ENCODE measurements at places on chromosomes 3 and 15.

- no peak for DNase-seq
These were observed 39.6 kb upstream of the MAGEF1 start for GRCh38 chr3:184751204-184752040.

DNA sequence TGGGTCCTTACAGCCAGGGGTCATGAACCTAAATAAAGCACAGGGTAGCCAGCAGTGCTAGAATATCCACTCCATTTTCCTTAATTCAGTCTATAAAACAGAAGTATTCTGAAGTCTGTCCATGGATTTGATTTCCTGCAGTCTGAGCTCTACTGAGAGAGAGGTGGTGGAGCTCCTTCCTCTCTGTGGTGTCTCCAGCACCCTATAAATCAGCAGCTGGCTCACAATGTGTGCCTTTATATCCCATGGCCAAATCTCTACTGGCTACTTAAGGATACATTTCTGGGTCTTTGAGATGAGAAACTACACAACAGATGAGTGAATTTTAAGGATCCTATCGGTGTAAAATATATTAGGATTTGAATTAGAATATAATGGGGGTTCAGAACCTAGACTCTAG lies 339.9 kb upstream of the RBMS3 start:
- DNase-seq = peak; percentile 4

GRCh38 chr3:94071713-94072284 lies 8.9 kb downstream of the NSUN3 start:
- no peak for DNase-seq

DNA sequence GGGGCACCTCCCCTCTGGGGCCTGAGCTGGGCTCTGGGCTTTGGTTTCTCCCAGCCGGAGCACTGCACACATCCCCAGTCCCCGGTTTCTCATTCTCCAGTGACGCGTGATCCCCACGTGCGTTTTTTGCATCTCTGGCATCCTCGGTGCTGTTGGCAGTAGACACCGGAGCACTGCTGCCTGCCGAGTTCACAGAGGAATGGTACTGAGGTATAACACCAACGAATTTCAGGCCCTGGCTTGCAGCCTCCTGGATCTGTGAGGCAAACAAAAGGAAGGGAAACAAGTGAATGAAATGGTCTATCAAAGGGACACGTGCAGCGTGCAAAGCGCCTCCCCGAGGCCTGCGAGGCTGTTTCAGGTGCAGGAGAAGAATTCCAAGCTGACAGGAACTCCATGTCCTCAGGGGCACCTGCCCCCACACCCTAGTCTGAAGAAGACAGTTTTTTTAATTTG lies 112.9 kb downstream of the OXNAD1 start:
- DNase-seq = no peak

- DNase-seq = no peak
These were observed 483 bp downstream of the EHD4 start for GRCh38 chr15:41971895-41972252.

DNA sequence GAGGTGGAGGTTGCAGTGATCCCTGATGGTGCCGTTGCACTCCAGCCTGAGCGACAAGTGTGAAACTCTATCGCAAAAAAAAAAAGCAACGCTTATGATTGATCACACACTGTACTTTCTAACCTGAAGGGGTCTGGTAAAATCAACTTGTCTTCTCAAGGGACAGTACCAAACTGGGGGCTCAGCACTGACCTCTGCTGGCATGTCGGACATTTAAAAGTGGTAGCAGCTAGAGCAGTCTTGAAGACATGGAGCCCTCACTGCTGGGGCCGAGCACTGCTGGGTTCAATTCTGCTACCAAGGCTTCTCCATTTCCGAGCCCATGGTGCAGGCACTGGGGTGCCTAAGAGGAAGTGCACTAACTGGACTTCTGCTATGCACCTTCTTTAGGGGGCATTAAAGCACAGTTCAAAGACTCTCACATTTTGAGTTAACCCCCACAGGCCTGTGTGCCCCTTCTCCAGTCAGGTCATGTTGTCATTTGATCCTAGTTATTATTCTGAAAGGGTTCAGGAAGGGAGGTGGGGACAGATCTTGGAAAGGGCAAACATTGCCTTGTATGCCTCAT lies 26.4 kb upstream of the LAMP3 start:
- DNase-seq = peak; percentile 31

GRCh38 chr3:65669163-65669875 lies 369.4 kb downstream of the MAGI1 start:
- no peak for DNase-seq

DNA sequence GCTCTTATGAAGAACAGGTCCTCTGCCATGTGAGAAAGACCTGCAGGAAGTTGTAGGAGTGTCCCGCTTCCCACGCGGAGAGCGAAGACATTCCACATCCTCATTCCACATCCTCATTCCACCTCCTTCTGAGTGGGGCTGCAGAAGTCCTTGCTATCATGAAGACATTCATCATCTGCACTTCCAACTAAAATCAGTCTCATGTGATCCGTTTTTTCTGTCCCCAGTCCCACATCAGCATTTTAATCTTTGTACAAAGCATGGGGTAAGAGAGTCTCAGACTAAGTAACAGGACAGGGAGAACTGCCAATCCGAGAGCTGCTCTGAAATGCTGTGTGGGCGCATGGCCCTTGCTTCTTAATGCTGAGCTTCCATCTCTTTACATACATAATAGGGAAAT lies 227.2 kb downstream of the RSRC1 start:
- no peak for DNase-seq

GRCh38 chr15:48898032-48898431 lies 20.1 kb downstream of the EID1 start:
- no peak for DNase-seq

- DNase-seq = no peak
These were observed 293.0 kb downstream of the OXSM start for GRCh38 chr3:26082911-26083310.

DNA sequence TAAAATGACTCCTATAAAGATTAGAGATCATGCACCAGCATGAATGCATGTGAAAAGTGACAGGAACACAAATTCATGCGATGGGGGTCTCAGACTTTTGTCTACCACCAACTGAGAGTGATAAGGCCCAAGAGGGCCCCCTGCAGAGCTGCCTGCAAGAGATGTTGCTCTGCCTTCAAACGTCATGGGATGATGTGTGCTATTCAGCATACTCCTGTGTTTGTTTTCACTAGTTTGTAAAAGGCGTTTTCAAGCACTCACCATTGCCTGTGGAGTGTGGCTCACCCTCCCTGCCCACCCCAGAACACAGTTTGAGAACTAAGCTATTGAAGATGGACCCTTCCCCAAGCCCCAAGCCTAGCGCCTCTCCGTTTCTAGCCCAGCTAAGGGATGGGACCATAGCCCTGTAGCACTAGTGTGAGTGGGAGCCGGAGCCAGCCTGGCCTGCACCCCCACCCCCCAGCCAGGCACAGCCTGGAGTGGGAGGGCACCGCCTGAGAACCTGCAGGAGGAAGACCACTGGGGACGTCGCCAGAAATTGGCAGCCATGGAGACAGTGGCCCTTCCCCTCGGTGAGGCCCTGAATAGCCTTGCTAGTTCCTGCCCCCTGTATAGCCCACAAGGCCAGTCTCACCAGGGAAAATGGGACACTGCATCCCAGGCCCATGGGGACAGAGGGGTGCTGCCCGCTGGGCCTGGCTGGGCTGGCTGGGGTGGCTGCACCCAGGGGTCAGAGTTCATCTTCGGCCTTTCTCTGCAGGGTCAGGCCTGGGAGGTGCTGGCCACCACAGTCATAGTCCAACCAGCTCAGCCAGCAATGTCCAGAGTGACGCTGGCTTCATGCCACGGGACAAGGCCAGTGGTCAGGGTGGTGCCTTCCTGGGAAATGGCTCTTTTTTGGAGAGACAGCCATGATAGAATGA lies 22.6 kb upstream of the KLF13 start:
- DNase-seq = no peak

GRCh38 chr3:183274609-183275008 lies 21.6 kb downstream of the B3GNT5 start:
- DNase-seq = peak; percentile 30

DNA sequence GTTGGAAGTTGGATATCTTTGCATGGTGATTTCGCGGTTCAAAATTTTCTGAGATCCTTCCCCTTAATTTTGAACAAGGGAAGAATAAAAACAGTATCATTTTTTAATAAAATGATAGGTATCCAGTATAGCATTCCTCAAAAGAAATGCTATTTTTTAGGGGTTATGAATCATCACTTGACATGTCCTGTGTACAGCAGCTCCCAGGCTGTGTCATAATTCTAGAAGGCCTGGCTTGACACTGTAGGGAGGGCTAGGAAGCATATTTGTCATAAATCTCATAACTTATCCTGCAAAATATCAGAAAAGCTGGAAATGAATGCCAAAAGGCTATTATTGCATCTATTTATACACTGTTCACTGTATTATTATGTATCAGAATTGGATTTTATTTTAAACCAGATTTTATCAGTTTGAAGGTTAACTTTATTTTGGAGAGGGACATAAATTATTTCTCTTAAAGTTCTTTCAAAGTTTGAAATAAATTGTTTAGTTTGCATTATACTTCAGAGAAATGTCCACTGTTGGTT lies 539.1 kb upstream of the ROBO2 start:
- peak; percentile 6 for DNase-seq

- DNase-seq = no peak
These were observed 159.9 kb downstream of the OCA2 start for GRCh38 chr15:27939246-27939645.

DNA sequence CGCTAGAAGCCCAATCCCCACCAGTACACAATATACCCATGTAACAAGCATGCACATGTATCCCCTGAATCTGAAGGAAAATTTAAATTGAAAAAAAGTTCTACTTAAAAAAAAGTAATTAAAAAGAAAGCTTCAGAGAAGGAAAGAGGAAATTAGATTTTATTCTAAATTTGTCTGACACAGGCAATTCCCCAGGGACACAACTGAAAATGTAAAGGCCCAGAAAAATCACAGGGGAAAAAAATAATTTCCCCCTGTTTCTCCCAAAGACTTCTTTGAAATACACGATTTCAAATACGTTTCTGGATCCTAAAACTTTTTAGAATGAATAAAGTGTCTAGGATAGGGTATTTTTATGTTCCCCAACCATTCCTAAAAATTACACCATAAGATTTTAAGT lies 42.9 kb downstream of the SEMA5B start:
- DNase-seq = no peak

DNA sequence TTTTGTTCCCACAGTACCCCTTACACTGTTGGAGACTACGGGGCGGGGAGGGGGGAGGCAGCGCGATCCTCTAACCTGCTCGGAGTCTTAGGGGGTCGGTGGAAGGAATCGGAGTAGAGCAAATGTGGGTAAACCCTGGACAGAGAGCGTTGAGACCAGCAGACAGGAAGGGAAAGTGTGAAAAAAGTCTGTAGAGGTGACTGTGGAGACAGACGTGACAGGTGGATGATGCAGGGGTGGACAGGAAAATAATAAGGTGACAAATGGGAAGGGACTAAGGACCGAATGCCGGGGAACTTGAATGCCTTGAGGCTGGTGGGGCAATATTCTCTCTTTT lies 424 bp downstream of the EAF2 start:
- no peak for DNase-seq

DNA sequence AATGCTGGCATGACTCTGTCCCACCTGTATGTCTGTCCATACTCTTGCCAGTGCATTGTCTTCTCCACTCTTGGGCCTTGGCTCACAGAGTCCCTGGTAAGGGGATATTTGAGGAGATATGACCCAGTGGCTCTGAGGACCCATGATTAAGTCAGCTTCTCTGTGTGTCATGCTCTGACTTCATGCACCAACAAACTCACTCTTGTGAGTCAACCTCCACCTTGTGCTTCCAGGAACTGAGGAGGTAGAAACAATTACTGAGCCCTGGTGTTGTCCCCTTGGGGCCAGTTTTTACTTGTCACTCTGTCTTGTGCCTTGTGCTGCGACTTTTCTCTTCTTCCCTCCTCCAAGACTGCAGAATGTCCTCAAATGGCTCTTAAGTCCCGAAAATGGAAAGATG lies 127.1 kb downstream of the ABHD5 start:
- DNase-seq = no peak

- no peak for DNase-seq
These were observed 148.6 kb downstream of the CD47 start for GRCh38 chr3:107942244-107942643.

DNA sequence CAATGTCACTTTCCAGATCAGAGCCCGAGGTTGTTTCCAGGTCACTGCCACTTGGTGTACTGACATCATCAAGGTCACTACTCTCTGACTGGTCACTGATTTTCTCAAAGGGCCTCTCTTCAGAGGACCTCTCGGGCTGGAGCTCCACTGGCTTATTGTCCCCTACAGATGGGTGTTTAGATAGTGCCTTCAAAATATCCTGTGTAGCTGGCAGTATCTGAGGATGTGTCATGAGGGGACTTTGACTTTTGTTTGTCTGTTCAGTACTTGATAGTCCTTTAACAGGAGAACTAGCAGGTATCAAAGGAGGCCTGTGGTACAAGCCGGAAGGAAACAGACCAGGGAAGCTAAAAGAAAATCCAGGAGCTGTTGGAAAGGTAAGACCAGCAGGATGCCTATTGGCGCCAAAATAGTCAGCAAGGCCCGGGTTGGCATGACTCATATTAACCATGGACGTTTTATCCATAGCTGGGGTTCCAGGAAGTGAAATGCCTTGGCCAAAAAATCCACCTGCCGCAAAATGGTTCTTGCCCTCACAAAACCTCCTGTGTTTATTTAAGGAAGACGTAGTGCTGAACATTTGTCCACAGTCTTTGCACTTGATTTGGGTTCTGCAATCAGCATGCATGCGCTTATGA lies 547.3 kb downstream of the MECOM start:
- no peak for DNase-seq

GRCh38 chr15:44394062-44394461 lies 33.4 kb upstream of the CTDSPL2 start:
- no peak for DNase-seq

DNA sequence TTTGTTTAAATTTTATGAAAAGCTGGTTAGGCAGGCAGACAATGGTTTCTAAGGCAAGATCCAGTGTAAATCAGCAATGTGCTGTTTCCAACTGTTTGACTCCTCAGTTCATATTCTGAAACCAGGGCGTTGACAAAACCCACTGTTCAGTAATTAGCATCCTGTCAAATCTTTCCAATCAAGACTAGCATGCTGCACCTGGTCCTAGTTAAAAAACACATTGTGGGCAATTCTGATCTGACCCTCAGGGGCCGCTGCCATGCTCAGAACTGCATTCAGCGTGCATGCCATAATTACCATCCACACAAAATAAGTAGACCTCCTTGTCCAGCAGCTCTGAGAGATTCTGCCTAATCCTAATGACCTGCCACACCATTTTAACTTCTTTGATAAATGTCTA lies 20.9 kb upstream of the RBP1 start:
- DNase-seq = no peak

Measured in EL (cell line).